ENCODE measurements at places on chromosomes 3 and 15.

DNA sequence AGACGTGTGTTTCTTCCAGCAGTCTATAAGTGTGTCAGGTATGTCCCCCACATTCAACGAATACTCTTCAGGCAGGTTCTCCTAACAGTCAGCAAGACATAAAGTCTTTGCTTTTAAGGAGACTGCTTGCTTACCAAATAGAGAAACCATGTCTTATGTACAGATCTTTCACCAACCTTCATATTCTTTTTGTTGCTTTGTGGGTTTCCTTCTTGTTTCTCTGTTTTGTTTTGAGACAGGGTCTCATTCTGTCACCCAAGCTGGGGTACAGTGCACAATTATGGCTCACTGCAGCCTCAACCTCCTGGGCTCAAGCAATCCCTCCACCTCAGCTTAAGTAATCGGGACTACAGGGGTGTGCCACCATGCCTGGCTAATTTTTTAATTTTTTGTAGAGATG lies 14.3 kb downstream of the DYNC1LI1 start:
- DNase-seq: no peak

GRCh38 chr15:76138436-76138835 lies 78.7 kb downstream of the TMEM266 start:
- DNase-seq: no peak

DNA sequence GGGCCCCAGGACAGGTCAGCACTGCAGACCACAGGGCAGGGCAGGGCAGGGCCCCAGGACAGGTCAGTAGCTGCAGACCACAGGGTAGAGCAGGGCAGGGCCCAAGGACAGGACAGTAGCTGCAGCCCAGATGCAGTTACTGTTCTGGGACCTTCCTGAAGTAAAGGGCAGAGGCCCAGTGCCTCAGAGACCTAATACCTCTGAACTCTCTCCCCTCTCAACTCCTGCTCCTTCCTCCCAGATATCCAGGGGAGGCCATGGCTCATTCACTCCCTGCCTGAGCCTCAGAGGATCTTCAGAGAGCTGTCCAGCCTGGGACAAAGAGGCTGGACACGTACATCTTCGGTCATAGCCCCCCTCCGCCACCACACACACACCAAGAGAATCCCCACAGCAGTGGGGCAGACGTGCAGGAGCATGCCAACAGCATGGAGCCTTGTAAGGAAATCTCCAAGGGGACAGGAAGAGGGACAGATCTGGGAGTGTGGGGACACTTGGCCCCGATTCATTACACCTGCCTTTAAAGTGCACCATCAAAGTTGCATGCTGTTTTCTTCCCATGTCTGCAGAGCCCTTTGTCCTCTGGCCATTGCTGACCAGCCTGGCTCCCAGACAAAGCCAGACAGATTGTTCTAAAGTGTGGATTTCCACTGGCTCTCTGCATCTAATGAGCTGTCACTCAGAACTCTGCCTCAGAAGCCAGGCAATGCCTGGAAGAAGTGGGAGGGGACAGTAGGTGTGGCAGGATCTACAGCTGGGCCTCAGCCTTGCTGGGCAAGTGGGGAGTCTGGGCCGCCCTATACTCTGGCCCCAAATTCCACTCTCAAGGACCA lies 24.2 kb upstream of the BUB1B start:
- DNase-seq: no peak

DNA sequence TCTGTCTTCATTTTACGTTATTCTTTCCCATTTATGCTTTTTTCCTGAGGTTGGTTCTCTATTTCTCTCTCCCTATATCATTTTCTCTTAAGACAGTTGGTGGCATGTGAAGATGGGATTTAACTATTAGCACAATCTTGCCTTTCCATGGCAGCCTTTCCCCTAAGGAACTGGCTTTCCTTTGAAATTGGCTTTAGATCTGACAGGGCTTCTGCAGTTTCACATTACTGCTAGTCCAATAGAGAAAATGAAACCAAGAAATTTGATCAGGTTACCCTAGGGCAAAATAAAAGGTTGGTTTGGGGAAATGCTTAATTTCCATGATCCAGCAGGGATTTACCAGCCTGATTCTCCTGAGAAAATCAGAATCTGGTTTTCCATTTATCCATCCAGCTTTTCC lies 22.7 kb upstream of the CHL1 start:
- DNase-seq: no peak
